ENCODE measurements at places on chromosomes 16 and 17. TPM values are rescaled to one million over a fixed set of nuclear protein-coding genes. Genes with fewer than 3 reads are reported as not detected.

GRCh38 chr17:27846042-27846655 is 45.8 kb upstream of the NOS2 start:
- peaks cover 16% of the 10 kb centered on the region for H3K4me1 ChIP-seq
- H3K4me3 ChIP-seq = peak overlapping the region; percentile 60
- peak; percentile 30 for DNase-seq
- no peaks in the 10 kb centered on the region for H3K36me3 ChIP-seq
- peak overlapping the region; percentile 34 for H3K27ac ChIP-seq

Gene ADAMTS18
- not detected for total RNA-seq

- H3K27ac ChIP-seq = no peak overlapping the region
- peaks cover 12% of the 10 kb centered on the region for H3K27me3 ChIP-seq
- no peaks in the 10 kb centered on the region for H3K36me3 ChIP-seq
- no peaks in the 10 kb centered on the region for H3K4me1 ChIP-seq
- H3K4me3 ChIP-seq = no peak overlapping the region
Observed at GRCh38 chr16:20411055-20411454, 1.7 kb downstream of the ACSM5 start.

GRCh38 chr16:16150117-16150877 is 73.0 kb downstream of the ABCC6 start:
- H3K27ac ChIP-seq = no peak overlapping the region
- H3K4me1 ChIP-seq = no peaks in the 10 kb centered on the region
- H3K4me3 ChIP-seq = no peak overlapping the region
- H3K36me3 ChIP-seq = no peaks in the 10 kb centered on the region

- H3K4me1 ChIP-seq = peaks cover 21% of the 10 kb centered on the region
- no peak within 1 kb of the TSS for H3K27ac ChIP-seq
- H3K4me3 ChIP-seq = peak within 1 kb of the TSS; percentile 59
- no peak for DNase-seq
Observed at GRCh38 chr17:42122371-42123303, at the start of gene HSPB9. TSS of gene HSPB9 (plus strand) at chr17:42122804. CDS start at chr17:42122851, 47 bp downstream.

- no peaks in the 10 kb centered on the region for H3K36me3 ChIP-seq
- H3K27ac ChIP-seq = no peak overlapping the region
- peaks cover 5% of the 10 kb centered on the region for H3K4me1 ChIP-seq
- no peak overlapping the region for H3K4me3 ChIP-seq
- no peak for DNase-seq
- peaks cover 4% of the 10 kb centered on the region for H3K27me3 ChIP-seq
Observed at GRCh38 chr17:28253663-28254062, 65.3 kb upstream of the TMEM97 start.

- H3K36me3 ChIP-seq = no peaks in the 10 kb centered on the region
- H3K27me3 ChIP-seq = no peaks in the 10 kb centered on the region
- DNase-seq = peak; percentile 72
- no peak overlapping the region for H3K4me3 ChIP-seq
- H3K4me1 ChIP-seq = no peaks in the 10 kb centered on the region
Observed at GRCh38 chr16:28326881-28327610, 34.7 kb downstream of the SBK1 start.

DNA sequence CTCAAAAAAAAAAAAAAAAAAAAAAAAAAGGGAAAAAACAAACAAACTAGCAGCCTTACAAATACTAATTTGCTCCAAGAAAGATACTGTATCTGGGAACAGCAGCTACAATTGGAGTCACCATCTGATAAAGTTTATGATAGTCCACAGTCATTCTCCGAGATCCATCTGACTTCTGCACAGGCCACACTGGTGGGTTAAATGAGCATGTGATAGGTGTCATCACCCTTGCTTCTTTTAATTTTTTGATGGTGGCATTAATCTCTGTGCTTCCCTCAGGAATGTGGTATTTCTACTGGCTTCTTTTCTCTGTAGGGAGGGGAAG is 49.6 kb downstream of the BCL7C start:
- no peaks in the 10 kb centered on the region for H3K36me3 ChIP-seq
- H3K27me3 ChIP-seq = no peaks in the 10 kb centered on the region
- H3K4me3 ChIP-seq = no peak overlapping the region
- DNase-seq = no peak
- no peak overlapping the region for H3K27ac ChIP-seq
- peaks cover 8% of the 10 kb centered on the region for H3K4me1 ChIP-seq

Gene VWA3A
- not detected for total RNA-seq

Gene C16orf89
- total RNA-seq = not detected

Gene ATPAF2
- 24.7 TPM for total RNA-seq

Gene RGS9
- total RNA-seq = 1.2 TPM

- peak; percentile 68 for DNase-seq
- H3K27ac ChIP-seq = no peak overlapping the region
- no peaks in the 10 kb centered on the region for H3K36me3 ChIP-seq
- no peaks in the 10 kb centered on the region for H3K27me3 ChIP-seq
Observed at GRCh38 chr16:69286941-69287713, 24.0 kb upstream of the VPS4A start.

GRCh38 chr16:78926723-78927210 is 673.8 kb downstream of the MAF start:
- no peak for DNase-seq
- H3K27me3 ChIP-seq = no peaks in the 10 kb centered on the region
- H3K27ac ChIP-seq = no peak overlapping the region
- H3K36me3 ChIP-seq = peaks cover under 1% of the 10 kb centered on the region
- H3K4me1 ChIP-seq = no peaks in the 10 kb centered on the region

Measured in activated naive CD4-positive, alpha-beta T cell treated with anti-CD3 and anti-CD28 coated beads for 36 hours (primary cell).